ENCODE measurements at places on chromosomes 5 and 9.

DNA sequence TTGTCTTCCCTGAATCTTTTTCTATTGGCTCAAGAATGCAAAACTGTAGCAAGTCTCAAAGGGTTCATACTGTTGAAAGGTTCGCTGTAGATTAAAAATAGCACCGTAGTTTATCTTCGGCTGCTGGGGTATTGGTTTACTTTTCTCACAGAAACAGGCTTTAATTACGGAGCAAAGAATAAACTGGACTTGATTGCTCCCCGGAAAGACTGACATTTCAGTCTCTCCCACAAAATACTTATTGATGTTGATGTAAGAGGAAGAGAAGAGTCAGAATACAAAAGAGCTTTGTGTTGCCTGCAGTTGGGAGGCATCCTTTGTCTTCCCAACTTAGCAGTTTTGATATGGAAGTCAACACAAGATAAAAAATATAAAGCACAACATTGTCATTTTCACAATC lies 183.9 kb upstream of the DMAC1 start:
- DNase-seq, result no peak

DNA sequence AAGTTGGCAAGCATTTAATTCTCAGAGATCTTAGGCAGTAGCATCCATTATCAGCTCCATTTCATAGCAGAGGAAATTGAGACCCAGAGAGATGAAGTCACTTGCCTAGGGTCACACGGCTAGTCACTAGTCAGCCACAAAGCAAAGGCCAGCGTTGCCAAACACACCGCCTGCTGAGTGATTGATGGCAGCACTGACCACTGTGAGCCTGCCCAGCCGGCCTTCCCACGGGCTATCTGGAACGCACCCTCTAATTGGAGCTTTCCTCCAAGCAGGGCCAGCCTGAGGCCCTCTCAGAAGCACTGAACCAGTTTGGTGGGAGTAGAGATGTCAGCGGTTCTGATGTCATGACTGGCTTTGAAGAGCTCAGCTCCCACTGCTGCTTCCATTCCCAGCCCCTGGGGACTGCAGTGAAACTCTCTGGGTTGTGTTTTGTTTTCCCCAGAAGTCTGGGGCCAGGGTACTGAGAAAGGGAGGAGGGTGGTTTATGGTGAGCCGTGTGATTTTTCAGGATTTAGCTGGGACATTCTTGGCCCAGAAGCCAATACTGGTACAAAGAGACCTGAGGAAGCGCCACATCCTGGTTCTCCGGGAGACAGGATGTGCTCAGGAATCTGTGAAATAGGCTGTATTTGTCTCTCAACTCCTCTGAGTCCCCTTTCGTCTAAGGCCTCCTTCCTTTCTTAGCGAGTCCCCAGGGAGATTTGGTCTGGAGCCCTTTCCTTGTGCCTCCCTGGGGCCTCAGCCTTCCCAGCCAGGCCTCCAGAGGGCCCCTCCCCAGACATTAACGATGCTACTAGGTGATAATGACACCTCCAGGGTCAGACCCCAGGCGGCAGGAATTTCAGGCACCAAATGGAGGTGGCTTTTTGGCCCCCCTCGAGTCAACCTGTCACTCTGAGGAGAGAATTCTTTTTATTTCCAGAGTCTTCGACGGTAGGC lies 44.5 kb downstream of the SPRY4 start:
- peak; percentile 83 for DNase-seq

DNA sequence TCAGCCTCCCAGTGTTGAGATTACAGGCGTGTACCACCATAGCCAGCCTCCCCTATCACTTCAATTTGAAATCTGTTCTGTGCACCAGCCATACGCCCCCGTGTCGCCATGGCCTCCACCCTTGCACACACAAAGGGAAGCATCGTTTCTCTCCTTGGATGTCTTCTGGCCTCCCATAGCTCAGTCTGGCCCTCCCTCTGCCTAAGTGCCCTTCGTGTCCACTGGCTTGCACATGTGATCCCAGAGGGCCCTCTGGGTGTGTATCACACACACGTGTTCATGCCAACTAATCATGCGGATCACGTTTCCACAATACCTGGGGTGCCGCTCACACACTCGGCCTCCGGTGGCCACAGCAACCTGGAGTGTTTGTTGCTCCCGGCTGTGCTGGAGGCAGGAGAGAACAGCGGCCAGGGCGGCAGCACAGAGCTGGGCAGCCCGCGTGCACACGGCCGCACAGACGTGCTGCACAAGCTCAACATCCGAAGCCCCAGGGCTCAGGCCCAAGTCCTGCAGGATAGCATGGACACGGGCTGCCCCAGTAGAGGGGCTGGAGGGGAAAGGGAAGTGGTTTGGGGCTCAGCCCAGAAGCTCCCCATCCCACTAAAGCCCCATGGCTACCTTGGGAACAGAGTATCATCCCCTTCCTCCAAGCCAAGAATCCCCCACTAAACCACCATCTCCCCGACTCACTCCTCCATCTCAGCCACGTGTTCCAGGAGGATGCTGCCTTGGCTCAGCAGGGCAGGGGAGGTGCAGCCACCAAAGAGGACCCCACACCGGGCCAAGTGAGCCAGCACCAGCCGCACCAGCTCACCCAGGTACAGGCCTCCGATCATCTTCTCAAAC lies 10.9 kb downstream of the HK3 start:
- DNase-seq, result no peak

- DNase-seq, result no peak
Observed at GRCh38 chr9:96519787-96520186, 69.8 kb downstream of the HABP4 start.

GRCh38 chr9:113456235-113456634 lies 7.3 kb upstream of the RGS3 start:
- DNase-seq, result peak; percentile 31

GRCh38 chr5:127643607-127644006 lies 5.3 kb upstream of the CTXN3 start:
- no peak for DNase-seq

GRCh38 chr5:159713254-159713653 lies 203.0 kb upstream of the ADRA1B start:
- DNase-seq, result no peak

DNA sequence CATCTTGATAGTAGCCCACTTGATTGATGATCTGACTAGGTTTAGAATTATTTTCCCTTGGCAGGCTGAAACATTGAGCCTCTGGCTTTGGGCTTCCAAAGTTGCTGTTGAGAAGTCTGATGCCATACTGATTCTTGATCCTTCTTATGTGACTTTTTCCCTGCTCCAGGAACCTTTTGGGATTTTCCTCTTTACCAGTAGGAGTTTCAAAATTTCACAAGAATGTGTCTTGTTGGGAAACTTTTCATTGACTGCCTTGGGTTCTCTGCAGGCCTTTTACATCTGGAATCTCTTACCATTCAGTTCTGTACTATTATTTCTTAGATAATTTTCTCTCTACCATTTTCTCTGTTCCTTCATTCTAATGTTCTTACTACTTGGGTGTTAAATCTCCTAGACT lies 20.0 kb downstream of the STC2 start:
- no peak for DNase-seq

DNA sequence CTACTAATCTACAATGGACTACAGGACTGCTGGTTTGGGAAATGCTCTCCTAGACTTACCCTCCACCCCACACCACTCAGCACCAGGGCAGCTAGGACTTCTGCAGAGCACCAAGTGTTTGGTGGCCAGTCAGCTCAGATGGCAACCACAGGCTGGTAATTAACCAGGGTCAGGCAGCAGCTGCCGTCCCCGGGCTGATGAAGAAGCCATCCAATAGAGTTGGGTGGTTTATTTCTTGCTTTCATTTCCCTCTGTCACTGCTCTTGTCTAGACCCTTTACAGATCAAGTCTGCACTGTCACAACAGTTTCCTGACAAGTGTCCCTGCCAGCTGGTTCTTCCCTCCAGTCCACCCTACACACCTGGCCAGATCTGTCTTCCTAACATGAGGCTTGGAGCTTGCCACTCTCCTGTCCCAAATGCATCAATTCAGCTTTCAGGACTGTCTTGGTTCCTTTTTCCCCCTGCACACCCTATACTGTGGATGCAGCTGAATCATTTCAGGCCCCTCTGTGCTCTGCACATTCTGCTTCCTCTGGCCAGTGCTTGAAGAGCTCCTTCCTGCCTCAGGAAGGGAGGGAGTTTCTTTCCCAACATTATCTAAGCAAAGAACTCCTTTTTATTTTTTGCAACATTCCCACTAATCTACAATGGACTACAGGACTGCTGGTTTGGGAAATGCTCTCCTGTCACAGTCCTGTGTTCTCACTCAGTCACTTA lies 30.2 kb upstream of the HSPA9 start:
- peak; percentile 55 for DNase-seq

GRCh38 chr9:4680750-4681149 lies 1.4 kb downstream of the CDC37L1 start:
- DNase-seq, result peak; percentile 47

DNA sequence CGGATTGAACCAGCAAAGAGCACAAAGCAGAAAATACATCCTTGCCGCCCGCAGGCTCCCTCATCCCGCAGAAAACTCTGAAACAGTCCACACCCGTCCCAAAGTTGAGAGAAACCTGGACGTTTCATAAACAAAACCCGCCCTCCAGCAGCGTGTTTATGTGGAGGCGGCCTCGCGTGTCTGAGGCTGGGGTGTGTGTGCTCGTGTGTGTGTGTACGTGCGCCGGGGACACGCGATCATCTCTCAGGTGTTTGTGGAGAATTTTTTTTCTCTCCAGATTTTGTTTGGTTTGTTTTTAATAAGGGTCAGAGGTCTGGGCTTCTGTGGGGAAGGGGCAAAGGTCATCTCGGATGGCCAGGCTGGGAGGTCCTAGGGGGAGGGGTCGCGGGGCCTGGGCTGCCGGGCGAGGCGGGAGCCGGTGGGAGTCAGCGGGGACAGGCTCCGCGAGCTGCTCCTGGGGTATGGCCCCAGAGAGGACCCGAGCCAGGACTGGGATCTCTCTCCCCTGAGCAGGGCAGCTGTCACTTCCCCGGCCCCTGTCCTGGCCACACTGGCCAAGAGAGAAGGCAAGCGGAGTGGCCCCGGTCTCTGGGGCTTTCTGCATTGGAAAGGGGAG lies 206.4 kb downstream of the C9orf50 start:
- peak; percentile 40 for DNase-seq

DNA sequence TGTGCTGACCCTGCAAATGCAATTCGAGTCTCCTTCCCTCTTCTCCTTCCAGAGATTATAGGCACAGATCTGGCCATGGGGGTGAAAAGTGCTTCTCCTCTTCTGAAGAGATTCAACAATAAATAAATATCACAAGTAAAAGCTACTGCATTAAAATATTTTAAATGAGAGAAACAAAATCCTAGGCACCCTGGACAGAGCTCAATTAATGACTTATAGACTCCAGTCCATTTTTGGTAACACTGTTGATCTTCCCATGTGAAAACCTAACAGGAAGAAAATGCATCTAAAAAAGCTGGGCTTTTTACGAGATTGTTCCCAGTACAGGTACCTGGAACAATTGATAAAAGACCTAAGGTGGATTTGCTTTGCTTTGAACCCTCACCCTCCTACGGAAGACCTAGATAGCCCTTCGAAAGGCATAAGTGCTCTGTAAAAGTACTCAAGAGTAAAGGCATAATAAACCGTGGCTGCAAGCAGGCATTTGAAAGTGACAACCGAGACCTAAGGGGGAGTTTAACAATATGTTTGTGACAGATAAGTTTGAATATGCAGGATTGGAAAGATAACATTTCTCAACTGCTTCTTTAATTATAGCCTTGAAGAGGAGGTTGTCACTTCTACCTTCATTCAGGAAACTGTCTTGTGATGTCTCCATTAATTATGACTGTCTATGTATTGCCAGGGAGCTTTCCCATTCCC lies 29.4 kb upstream of the MED10 start:
- no peak for DNase-seq

DNA sequence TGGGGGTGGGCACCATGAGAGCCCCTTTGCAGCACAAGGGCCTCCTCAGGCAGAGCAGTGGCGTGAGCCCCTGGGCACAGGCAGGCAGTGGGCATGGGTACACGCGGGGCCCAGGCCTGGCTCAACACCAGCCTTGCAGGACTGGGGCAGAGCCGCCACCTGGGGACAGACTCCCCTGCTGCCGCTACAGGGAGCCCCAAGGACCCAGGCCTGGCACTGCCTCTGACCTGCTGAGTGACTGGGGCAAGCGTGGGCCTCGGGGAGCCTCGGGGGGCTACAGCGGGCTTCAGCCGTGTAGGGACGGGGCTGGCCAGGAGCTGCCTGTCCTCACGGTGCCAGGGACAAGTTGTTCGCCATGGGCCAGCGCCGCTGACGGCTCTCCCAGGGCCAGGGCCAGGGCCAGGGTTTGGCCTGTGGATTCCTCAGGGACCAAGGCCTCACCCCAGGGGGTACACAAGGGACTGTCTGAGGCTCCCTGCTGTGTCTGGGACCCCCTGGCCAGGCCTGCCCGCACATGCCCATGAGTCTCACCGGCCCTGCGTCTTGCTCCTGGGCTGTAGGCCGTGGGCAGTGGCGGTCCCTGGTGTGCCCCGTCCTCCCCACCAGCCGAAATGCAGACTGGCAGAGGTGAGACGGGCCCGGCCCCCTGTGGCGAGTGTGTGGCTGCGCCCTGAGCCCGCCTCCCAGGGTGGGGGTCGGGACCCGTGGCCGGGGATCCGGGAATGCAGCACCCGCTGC lies 42.5 kb downstream of the KCNT1 start:
- no peak for DNase-seq

DNA sequence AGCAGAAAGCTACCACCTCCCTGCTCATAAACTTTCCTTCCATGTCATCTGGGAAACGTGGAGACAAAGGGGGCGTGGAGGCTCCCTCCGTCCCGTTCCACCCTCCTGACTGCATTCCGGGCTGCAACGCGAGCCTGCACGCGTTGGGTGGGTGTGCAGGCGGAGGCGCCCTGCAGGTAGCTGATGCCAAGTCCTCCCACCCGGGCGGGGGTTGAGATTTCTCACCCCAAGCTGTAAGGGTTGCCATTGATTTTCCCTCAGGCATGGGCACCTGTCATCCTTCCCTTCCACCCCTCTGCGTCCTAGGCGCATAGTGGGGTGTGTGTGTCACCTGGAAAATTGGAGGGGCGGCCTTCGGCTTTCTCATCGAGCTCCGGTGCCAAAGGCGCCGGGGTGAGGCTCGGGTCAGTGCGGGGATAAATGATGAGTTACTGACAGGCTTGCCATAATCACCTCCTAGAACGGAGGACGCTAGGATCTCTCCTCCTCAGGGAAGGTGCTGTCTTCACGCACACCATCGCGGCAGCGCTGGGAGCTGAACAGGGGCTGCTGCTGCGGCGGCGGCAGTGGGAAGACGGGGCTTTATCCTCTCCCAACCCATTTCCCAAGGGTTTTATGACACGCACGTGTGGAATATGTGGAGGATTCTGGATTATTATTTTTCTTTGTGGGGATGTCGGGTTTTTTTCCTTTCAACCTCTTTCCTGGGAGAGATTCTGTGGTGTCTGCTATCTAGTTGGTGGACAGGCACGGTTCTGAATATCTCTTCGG lies 973 bp downstream of the PLPPR1 start:
- no peak for DNase-seq

GRCh38 chr9:126886034-126886822 lies 25.8 kb downstream of the ZBTB34 start:
- DNase-seq, result no peak

- no peak for DNase-seq
Observed at GRCh38 chr5:153569036-153569435, 78.6 kb downstream of the GRIA1 start.

- DNase-seq, result no peak
Observed at GRCh38 chr5:12691330-12691729, 787.1 kb upstream of the CTNND2 start.

GRCh38 chr5:7714119-7714518 lies 136.8 kb downstream of the CFAP90 start:
- DNase-seq, result no peak

- DNase-seq, result no peak
Observed at GRCh38 chr5:141637123-141637766, 448 bp downstream of the RELL2 start.

Measured in fibroblast of pulmonary artery (primary cell).